ENCODE measurements at places on chromosomes 11 and 22.

- no peak for DNase-seq
These were observed 14.0 kb downstream of the SERPINH1 start for GRCh38 chr11:75576017-75576416.

DNA sequence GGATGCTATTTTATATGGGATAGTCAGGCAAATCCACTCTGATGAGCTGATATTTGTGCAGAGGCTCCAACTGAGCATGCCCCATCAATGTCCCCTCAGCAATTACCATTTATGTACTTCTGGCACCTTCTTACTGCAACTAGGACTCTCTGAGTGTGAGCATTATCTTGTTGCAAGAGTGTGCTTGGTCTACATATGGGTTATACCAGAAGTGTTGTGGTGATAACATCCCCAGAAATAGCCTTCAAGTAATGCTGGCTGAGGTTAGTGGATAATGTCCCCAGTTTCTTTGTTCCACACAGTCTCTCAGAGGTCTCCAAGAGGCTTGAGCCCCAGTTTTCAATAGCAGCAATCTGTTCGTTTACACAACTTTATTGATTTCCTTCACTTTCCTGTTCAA, 408.6 kb downstream of the JRKL start:
- DNase-seq = no peak

DNA sequence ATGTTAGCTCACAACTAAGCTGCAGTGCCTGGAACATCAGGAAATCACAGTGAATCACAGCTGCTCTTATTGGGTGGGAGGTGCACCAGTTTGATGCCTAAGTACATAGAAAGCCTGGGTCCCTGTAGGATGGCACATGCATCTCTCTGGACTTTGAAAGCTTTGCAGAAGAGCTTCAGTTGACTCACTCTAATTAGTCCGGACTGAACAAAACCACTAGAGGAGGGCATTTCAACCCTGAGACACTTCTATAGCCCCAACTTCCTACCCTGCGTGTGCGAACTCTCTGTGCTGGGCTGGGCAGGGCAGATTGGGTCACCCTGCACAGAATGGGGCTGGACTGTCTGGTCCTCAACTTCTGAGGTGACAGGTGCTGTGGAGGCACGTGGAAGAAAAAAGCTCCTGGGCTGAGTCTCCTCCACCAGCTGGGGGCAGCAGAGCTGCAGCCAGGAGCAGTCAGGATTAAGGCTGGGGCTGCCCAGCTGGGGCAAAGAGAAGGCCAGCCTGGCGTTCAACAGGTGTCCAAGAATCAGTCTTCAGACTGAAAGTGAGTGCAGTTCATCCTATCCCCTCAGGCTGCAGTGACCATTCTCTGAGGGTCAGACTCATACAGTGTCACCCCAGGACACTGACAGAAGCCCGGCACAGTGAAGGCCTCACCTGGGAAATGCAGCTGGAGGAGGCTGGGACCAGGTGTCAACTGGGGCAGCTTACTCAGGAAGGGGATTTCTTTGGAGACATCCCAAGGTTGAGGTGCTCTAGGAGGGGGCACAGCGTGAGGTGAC, 22.1 kb downstream of the GGTLC2 start:
- no peak for DNase-seq

DNA sequence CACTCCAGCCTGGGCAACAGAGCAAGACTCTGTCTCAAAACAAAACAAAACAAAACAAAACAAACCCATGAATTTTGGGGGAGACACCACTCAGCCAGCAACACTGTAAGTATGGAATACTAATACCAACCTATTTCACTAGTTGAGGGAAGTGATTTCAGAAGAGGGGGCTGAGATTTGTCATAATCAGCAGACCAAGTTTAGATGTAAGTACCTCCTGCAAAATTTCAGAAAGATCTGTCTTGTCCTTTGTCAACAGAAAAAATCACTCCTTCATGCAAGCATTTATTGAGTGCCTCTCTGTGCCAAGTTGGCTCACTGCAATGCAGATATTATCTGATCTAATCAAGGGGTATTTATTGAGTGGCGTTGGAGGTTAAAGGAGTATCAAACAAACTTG, 23.4 kb upstream of the ADA2 start:
- DNase-seq = no peak

DNA sequence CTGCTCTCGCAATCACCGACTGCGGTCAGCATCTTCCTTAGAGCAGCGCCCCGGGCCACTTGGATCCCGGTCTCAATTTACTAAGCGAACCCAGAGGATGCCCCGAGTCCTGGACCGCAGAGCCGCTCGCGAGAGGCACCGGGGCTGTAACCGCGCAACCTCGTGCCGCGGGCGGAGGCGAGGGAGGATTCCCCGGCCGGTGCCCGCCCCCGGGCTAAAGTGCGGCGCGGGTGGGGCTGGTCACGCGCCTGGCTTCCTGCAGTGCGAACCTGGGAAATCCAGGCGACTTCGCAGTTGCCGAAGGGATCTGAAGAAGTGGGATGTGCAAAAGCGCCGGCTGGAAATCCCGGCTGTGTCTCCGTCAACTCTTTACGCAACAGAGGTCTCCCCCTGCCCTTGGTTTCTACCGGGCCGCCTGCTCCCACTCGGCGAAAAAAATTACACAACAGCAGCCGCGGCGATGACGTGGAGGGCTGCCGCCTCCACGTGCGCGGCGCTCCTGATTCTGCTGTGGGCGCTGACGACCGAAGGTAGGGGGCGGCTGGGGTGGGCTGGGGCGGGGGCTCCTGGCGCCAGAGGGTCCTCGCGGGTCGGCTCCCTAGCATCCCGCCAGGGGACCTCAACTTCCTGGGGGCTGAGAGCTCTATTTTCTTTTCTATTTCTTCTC, at the start of gene NCR3LG1:
NCR3LG1 (plus strand) TSS at position 291 of the 667 bp plus-strand sequence; CDS start at position 461, 170 bp downstream.
- peak; percentile 43 for DNase-seq

GRCh38 chr11:44885919-44886789, 64.5 kb downstream of the TP53I11 start:
- no peak for DNase-seq

DNA sequence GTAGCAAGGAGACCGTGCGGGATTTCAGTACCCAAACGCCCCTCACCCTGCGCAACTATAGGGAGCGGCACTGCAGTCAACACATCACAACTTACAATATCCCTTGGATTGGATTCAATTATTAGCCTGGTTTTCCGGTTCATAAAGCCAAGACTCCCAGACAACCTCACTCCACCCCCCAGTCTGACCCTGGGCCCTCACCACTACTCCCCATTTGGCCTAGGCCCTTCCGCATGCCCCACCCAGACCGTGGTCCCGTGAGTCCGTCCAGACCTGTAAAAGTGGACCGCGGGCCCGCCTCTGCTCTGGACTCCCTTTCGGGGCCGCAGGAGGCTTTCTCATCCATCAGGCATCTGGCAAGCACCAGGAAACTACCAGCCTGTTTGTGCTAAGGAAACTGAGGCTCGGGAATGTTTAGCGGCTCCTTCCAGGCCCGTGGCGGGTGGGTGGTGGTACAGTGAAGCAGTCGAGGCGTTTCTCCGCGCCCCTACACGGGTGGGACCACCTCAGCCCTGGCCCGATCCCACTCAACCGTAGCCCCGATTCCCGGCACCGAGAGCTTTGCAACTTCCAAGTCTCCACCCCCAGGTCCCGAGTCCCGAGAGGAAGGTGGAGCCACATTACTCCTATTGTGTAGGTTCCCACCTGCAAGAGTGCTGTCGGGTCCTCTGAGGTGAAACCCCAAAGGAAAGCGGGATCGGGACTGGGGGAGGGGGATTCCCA, 679 bp upstream of the DPP3 start:
- no peak for DNase-seq

DNA sequence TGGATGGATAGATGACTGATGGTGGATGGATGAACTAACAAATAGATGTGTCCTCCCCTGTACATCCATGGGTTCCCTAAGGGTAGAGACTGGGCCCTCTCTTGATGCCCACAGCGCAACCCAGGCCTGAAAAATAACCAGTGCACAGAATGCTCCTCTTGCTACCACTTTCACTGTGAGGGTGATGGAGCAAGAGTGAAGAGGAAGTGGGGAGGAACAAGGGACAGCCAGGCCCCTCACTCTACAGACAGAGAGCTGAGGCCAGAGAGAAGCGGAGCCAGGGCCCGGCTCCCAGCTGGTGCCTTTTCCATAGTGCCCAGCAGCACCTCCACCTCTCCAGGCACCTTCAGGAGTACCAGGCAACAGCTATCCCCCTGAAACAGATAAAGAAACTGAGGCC, 67.7 kb downstream of the THAP12 start:
- DNase-seq = no peak

DNA sequence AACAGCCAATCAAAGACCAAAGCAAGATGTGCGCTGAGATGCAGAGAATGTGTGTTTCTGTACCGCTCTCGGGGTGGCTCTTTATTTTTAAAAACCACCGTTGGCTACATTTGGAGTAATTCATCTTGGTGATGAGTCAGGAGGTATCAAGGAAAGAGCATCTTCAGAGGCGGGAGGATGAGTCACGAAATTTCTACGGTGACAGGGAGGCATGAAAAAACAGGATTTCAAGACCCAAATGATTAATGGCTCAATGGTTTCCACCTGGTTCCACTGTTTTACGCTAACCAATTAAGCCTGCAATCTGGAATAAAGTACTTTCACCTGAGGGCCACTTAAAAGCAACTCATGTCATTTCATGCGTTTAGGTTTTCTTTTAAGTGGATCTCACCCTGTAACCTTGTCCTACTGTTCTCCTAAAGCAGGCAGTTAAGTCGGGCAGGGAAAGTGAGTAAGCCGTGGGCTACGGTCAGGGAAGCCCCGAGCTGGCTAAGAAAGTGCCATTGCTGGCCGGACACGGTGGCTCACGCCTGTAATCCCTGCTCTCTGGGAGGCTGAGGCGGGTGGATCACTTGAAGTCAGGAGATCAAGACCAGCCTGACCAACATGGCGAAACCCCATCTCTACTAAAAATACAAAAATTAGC, 74.6 kb downstream of the CELSR1 start:
- DNase-seq = no peak

GRCh38 chr22:48426466-48427380, 1401.0 kb downstream of the BRD1 start:
- DNase-seq = no peak

- no peak for DNase-seq
These were observed 98.7 kb downstream of the MPPED1 start for GRCh38 chr22:43510281-43511070.

- no peak for DNase-seq
These were observed 8.3 kb downstream of the FXYD2 start for GRCh38 chr11:117816151-117816741.

- DNase-seq = no peak
These were observed 771 bp downstream of the NDUFV1 start for GRCh38 chr11:67607507-67607906.

DNA sequence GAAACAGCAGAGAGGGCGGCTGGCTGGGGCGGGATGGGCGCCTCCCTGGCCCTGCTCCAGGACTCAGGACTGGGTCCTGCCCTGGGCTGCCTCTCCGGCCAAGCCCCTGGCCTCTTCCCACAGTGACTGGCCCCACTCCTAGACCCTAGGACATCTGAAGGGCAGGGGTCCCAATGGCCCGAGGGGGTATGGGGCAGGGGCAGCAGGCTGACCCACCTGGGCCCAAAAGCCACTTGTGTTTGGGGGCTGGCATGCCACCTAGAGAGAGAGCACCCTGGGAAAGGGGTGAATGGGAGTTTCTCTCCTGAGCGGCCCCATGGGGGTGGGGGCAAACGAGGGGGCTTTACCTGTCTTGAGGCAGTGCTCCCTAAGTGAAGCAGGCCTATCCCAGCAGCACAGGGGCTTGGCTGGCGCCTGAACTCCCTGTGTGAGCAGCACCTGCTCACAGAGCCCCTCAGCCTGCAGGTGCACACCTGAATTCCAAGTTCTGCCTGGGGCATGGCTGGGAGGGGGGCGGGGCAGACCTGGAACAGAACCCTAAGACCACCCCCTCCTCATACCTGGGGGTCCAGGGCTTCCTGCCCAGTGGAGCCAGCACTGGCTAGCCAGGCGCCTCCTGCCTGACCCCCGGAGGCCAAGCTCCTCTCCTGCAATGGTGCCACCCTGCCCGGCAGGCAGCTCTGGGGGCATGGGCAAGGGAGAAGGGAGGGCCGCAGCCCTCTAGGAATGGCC, 16.9 kb downstream of the DUSP8 start:
- no peak for DNase-seq

GRCh38 chr11:126101251-126101929, 38.7 kb upstream of the CDON start:
- DNase-seq = no peak

- DNase-seq = peak; percentile 65
These were observed 97.0 kb downstream of the SPON1 start for GRCh38 chr11:14059491-14059890.

- no peak for DNase-seq
These were observed 55.0 kb downstream of the MYH9 start for GRCh38 chr22:36332623-36333332.

GRCh38 chr11:61752117-61752924, at the start of gene MYRF:
Gene MYRF (plus strand): TSS chr11:61752636. CDS start chr11:61752745, 109 bp downstream.
- DNase-seq = peak; percentile 68

- DNase-seq = no peak
These were observed 1.5 kb downstream of the OR9G1 start for GRCh38 chr11:56700242-56700913.

DNA sequence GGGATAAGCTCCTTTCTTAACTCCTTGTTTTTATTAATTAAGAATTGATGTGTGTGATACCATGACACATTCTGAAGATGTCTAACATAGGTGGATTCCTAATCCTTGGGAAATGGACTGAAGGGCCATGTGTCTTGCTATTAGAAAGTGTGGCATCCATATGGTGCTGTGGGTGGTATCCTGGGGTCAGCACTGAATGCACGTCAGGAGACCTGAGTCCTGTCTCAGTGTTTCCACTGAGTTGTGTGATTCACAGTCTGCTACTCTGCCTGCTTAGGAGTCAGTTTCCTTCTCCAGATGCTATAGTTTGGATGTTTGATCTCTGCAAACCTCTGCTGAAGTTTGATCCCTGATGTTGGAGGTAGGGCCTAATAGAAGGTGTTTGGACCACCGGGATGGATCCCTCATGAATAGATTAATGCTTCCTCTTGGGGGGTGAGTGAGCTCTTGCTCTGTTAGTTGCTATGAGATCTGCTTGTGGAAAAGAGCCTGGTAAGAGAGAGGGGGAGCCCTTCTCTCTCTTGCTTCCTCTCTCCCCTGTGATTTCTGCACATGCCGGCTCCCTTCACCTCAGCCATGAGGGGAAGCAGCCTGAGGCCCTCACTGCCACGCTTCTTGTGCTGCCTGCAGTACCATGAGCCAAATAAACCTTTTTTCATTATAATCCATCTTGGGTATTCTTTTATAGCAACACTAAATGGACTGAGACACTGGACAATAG, 666.5 kb downstream of the NTM start:
- no peak for DNase-seq

GRCh38 chr11:8328848-8329330, 65.2 kb upstream of the LMO1 start:
- peak; percentile 69 for DNase-seq

- DNase-seq = no peak
These were observed 94.7 kb upstream of the FOLH1 start for GRCh38 chr11:49303080-49303479.
